ENCODE measurements at places on chromosomes 7 and 10.

- DNase-seq: no peak
Measured at GRCh38 chr7:47405921-47406800, 175.8 kb downstream of the TNS3 start.

GRCh38 chr10:99658622-99659030, 683 bp upstream of the ENTPD7 start:
- peak; percentile 3 for DNase-seq

DNA sequence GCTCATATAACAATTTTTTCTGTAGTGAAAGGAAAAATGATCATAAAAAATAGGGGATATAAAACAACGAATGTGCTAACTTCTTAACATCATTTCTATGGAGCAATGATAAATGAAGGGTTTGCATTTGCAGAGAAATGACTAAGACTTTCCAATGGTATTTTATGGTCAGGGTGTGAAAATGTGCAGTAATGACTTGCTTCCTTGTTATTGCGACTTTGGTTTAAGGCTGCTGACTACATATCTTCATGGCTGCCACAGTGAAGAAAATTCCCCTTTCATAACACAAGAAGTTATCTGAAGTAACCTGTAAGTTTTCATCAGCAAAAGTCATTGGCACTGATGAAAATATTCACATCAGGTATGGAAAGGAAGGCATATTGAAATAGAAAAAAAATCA, 166.1 kb upstream of the NRG3 start:
- DNase-seq: no peak

- DNase-seq: no peak
Measured at GRCh38 chr7:32501522-32501921, 6.2 kb downstream of the AVL9 start.

DNA sequence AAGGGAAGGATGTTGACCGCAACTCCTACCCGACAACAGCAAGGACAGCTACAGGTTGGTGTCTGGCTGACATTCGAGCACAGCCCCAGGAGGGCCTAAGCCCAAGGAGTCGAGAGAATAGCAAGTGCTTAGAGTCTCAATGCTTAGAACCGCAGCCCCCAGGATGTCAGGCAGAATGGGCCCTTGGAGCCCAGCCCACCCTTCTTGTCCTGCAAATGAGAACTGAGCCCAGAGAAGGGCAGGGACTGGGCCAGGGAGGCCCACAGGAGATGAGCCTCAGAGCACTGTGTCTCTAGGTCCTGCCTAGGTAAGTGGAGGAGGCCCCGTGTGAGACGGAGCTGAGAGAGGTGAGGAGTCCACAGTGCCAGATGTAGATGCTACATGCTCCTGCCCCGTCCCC, 173.3 kb upstream of the ZMIZ1 start:
- DNase-seq: no peak

GRCh38 chr10:121159670-121160069, 308.5 kb downstream of the WDR11 start:
- DNase-seq: no peak

Measured in naive thymus-derived CD4-positive, alpha-beta T cell (primary cell).